SK-N-SH treated with all-trans-retinoic acid at 6 μM for 48 hours (cell line): ENCODE measurements at places on chromosomes 12 and 14.

DNA sequence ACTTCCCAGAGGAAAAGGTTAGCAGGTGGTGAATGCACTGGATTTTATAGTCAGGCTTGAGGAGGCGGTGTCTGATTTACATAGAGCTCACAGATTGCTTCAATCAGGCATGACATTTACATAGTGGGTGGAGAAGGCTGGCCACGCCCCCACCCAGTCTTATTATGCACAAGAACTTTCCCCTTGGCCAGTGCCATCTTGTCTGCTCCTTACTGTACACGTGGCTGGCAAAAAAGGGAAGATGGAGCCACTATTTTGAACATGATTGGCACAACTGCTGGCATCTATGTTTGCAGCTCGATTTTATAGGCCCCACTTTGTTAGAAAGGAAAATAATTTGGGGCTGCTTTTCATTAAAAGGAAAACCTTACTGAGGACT lies 10.9 kb upstream of the LGMN start:
- ATAC-seq = peak; percentile 77

DNA sequence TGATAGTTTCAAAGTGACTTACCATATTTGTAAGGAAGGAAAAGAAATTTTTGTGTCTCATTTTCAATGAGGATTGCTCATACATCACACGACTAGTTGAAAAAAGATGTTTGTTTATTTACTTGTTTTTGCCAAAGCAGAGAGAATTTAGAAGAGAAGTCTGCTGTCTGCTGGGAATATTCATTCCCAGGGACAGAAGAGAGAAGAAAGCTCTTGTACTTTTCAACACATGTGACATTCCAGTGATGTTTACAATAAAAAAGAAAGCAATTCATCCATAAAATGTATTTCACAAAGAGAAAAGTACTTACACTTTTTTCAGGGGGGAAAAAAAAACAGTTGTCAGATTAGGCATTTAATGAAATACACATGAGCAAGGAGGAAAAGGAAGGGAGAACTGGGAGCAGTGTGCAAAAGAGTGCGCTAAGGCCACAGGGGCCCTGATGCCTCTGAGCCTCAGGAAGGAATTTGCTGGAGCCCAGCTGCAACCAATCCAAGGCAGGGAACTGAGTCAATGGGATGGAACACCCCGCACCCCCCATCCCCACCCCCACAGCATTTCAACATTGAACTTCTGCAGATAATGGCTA lies 115.0 kb downstream of the RPAP3 start:
- ATAC-seq = no peak

- no peak for ATAC-seq
Observed at GRCh38 chr12:19801941-19802340, 362.6 kb downstream of the AEBP2 start.

GRCh38 chr14:55116246-55117030 lies 12.6 kb upstream of the LGALS3 start:
- ATAC-seq = no peak; the same call in 2 of the 3 replicates

DNA sequence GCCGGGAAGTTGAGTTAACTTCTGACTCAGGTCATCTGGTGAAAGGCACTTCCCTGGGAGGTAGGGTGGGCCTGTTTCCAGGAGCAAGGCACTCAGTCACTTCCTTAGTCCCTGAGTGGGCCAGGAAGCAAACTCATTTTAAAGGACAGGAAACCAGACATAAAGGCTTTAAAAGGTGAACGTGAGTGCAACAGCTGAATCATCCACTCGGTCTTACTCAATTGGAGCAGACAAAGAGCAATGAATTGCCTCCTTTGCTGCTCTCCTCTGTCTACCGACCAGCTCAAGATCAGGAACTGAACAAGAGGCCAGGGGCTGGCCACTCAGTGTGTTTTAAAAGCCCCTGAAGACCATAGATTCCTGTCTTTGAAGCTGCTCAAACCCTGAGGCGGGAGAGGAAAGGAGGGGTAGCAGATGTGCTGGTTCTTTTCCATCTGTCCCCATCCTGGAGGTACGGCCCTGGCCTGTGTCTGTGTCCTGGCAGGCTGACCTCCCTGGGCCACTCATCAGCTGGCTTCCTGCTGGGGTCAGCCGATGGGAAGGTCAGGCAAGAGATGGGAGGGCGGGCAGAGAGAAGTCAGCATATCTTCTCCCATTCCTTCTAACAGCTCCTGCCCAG lies 148.9 kb downstream of the PPM1H start:
- ATAC-seq = peak; percentile 89

- no peak for ATAC-seq
Observed at GRCh38 chr12:52772188-52772587, 5.0 kb downstream of the KRT76 start.

DNA sequence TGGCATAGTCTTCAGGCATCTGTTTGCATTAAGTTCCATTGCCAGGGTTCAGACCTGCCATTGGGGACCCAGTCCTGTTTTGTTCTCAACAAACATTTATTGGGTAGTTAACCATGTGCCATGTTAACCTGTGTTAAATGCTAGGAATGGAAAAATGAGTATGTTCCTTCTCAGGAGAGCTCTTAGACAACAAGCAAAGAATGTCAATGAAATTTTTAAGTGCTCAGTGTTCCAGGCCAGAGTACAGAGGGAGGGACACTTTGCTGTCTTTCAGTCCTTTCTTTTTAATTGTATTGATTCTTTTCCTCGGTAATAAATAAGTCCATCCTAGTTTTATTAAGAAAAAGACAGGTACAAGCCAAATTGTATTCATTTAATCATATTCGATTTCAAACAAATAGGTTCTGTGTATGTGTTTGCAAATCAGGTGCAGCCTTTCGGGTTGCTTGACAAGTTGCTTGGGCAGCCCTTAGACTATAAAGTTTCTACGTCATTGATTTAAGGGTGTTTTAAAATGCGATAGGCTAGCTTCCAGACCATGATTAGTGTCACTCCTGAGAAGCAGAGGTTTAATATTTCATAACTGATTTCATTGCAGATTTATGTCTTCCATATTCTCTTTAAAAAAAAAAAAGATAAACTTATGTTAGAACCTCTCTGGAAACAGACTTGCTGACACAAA lies 123.1 kb downstream of the DERA start:
- no peak for ATAC-seq

DNA sequence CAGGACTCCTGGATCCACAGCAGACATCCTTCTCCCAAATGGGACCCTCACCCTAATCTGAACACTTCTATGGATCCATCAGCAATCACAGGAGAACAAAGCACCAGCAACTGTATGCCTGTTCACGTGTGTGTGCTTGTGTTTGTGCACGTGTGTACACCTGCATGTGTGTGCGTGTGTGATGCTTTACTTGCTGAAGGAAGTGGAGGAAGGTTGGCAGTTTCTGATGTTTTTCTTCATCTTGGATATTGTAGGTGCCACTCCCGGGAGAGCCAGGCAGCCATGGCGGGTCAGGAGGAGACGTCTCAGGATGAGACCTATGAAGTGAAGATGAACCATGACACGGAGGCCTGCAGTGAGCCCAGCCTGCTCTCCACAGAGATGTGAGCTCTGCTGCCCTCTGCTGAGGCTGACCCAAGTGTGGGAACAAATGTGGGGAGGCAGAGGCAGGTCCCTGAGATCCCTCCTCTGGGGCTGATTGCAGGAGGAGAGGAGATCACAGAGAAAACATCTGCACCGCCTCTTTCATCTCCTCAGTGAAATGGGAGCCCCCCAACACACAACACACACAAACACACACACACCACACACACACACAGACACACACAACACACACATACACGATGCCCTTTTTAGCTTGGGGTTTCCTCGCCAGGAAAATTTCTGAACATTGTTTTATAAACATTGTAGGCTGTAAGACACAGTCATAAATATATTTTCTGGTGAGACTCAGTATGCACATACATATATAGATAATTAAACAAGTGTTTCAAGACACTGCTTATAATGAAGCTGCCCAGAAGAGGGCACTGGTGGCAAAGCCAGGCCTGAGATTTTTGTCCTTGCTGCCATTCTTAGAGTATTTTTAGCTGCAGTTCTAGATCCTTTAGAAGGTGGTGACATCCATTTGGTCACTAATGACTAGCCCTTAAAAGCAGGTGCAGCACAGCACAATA lies 112.2 kb upstream of the FKBP4 start:
- peak; percentile 72 for ATAC-seq

GRCh38 chr12:72605975-72606374 lies 333.8 kb downstream of the TRHDE start:
- no peak for ATAC-seq

DNA sequence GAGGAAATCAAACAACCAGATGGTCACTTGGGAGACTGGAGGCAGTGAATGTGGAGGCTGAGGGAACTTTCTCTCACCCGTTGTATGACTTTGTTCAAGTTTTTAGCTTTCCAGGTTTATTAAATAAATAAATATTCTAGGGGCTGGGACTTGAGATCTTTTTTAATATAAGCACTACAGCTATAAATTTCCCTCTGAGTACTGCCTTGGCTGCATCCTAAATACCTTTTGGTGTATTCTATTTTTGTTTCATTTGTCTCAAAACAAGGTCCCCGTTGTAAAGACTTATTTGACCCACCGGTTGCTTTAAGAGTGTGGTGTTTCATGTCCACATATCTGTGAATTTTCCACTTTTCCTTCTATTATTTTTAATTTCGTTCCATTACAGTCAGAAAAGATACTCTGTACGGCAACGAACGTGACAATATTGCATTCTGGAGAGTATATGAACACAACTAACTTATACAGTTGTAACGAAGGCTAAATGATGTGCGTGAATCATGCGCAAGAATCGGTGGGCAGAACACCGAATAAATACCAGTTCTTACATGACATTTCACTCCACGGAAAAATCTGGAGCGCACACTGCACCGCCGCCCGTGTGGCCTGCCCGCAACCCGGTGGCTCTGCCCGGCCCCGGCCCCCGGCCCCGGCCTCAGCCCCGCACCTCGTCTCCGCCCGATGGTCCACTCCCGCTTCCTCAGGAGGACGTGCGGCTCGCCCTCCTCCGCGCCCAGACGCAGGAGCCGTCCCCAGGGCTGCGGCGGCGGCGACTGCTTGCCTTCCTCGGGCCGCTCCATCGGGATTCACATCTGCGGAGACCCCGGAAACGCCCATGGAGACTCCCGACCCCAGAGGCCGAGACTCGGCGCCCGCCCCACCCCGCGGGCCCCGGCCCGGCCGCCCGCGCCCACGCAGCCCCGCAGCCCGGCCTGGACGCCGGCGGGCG lies 602 bp downstream of the CHFR start:
- peak; percentile 4; the same call in 2 of the 3 replicates for ATAC-seq

GRCh38 chr12:124348659-124349380 lies 53.9 kb downstream of the RFLNA start:
- no peak; the same call in 2 of the 3 replicates for ATAC-seq

DNA sequence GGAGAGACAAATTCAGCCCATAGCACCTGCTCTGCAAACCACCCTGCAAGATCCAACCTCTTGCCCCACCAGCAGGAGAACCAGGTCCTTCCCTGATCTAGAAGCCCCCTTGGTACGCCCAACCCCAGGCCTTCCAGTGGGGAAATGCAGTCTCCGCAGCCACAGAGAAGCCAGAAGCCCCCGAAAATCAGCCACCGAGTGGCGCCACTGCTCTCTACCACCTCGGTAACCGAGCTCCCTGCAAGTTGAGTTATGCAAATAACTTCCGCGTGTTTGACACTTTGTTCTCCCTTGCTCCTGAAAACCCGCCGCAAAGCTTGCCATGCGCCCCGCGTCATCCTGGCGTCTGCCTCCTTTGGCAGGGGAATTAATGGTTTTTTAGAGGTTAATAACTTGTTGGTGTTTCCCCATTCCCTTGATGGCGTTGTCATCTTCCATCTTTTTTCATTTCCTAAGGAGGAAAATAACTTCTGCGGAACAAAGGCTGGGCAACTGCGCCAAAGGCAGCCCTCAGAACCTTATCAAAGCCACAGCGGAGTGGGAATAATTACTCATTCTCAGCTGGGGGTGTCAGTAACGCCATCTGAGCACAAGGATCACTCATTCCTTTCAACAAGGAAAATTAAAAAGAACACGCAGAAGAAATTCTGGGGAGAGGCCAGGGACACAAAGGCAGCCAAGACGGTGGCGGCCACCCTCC lies 60.4 kb downstream of the FZD10 start:
- no peak for ATAC-seq

DNA sequence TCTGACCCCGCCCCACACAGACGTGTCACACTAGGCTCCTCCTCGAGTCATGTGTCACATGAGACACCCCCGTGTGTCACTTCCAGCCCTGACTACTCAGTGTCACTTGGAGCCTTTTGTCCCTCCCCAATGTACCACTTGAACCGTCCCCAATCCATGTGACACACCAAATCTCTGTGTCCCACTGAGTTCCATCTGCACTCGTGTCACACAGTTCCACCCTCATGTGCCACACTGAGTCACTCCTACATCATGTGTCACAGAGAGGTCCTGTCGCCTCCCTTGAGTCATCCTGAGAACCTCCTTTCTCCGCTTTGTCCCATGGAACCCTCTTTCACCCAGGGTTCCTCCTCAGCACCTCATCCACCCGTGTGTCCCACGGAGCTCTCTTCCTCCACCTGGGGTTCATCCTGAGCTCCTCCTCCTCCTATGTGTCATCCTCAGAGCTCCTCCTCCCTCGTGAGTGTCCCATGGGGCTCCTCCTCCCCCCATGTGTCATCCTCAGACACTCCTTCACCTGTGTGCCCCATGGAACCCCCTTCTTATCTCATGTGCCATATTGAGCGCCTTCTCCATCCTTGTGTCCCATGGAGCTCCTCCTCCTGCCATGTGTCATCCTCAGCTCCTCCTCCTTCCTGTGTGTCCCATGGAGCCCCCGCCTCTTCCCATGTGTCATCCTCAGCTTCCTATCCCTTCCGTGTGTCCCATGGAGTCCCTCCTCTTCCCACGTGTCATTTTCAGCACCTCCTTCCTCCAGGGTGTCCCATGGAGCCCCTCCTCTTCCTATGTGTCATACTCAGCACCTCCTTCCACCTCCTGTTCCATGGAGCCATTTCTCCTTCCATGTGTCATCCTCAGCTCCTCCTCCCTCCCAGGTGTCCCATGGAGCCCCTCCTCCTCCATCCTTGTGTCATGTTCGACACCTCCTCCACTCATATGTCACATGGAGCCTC lies 32.0 kb downstream of the RTL1 start:
- no peak for ATAC-seq

- ATAC-seq = peak; percentile 93
Observed at GRCh38 chr12:77189458-77189857, 124.1 kb upstream of the E2F7 start.

GRCh38 chr12:45543887-45544286 lies 185.6 kb upstream of the ARID2 start:
- ATAC-seq = peak; percentile 95

GRCh38 chr14:95695913-95696312 lies 9.7 kb downstream of the TCL1B start:
- ATAC-seq = no peak

- ATAC-seq = peak; percentile 85
Observed at GRCh38 chr12:77685112-77685511, 145.6 kb upstream of the NAV3 start.

DNA sequence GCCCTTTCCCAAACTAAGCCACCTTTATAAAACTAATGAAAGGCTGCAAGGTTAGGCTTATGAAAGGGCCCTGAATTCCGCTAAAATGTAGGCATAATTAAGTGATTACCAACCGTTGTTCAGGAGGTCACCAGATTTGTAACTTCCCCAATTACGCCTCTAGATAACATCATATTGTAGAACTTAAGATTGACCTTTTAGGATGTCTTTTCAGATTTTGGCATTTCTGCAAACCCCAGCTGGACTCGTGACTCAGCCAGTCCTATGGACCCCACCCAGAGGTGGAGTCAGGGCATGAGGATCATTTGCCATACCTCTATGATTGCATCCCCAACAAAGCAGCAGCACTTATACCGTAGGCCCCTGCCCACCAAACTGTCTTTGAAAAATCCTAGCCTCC lies 3.7 kb upstream of the LPCAT3 start:
- ATAC-seq = no peak

GRCh38 chr12:25904442-25904841 lies 54.0 kb upstream of the RASSF8 start:
- ATAC-seq = peak; percentile 40; the same call in 1 of the 3 replicates
